ENCODE measurements at places on chromosomes 2 and 18. TPM values are rescaled to one million over a fixed set of nuclear protein-coding genes. Genes with fewer than 3 reads are reported as not detected.

Gene GAL3ST2
- 0.19 TPM for total RNA-seq

Gene TFCP2L1
- 3.0 TPM for total RNA-seq

Gene STAT4
- total RNA-seq: 2.1 TPM

Gene KCNE4
- 2.5 TPM for total RNA-seq

Gene HOXD1
- total RNA-seq: 7.7 TPM

DNA sequence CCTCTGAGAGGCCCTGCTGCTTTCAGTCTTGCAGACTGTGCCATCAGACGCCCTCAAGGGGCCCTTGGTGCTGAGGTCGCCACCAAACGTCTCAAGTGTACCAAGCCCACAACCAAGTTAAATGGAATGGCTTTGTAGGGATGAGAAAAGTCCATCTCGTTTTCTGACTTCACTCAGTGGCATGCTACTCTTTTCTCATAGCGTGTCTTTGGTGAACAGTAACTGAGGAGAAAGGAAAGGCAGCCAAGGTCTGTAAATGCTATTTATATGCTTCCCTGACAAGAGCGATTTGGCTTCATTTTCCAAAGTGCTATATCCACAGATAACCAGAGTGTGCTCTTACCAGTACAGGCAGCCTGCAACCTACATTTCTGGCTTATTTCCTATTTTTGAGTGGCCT, 123.0 kb downstream of the MTX2 start:
- peaks cover 12% of the 10 kb centered on the region for H3K27me3 ChIP-seq
- no peak overlapping the region for H3K27ac ChIP-seq
- H3K4me1 ChIP-seq: peaks cover 20% of the 10 kb centered on the region
- no peak for DNase-seq
- H3K4me3 ChIP-seq: peak overlapping the region; percentile 18
- no peaks in the 10 kb centered on the region for H3K36me3 ChIP-seq

DNA sequence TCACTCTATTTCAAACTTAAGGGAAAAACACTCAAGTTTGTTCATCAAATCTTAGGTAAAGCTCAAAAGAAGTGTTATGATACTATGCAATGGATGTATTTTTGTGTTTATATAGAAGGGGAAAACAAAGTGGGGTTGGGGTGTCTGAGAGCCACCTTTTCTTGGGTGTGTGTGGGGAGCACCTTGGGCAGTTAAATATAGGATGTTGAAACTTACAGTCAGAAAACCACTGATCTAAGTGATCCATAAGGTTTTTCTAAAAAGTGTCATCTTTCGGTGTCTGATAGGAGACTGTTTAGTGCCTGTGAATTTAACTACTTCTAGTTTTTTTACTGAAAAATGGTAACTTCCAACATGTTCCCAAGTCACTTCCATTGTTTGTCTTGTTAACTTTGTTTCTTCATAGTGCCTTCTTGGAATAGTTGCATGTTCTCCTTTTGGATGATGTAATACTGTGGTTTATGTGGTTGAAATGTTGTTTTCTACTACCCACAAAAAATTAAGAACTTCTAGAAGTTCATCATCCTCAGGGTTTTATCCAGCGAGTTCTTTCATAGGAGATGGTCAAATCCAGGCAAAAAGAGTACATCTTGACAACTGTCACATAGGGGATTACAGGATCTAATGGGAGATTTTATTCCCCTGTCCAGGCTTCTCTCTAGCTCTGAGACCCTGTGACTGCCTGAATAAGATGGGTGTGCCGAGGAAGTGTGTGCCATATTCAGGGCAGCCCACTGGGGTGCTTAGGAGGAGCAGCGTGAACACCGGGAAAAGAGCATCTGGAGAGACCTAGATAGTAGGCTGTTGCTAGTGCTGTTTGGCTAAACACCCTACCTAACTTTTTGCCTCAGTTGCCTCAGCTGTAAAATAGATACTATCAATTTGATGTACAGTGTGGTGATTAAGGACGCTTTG, 46.2 kb downstream of the CAB39 start:
- H3K4me1 ChIP-seq: peaks cover 5% of the 10 kb centered on the region
- H3K36me3 ChIP-seq: peaks cover 16% of the 10 kb centered on the region
- no peak for DNase-seq
- H3K27ac ChIP-seq: no peak overlapping the region
- no peak overlapping the region for H3K4me3 ChIP-seq

DNA sequence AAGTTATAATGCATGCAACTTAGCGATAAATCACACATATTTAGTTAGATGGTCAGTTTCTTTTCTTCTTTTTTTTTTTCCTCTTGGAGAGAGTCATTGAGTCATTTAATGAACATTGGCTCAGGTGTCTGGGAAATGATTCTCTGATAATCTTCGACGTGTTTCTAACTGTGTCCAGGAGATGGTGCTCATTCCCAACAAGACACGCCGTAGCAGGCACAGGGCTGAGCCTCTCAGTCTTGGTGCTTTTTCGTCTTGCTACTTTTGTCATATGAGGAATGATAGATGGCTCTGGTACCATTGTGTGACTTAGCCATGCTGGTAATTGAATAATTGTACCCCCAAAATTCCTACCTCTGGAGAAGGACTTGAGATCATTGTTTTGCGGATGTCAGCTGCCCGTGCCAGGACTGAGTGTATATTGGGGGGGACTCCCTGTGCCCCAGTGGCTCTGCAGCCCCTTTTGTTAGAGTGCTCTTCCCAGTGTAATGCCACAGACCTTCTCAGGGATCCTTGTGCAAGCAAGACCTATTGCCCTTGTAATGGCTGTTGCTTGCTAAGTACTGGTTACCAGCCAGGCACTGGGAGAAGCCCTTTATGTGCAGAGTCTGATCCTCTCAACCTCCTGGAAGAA, 107.6 kb upstream of the CYRIA start:
- no peak overlapping the region for H3K4me3 ChIP-seq
- no peak overlapping the region for H3K27ac ChIP-seq
- H3K4me1 ChIP-seq: peaks cover 16% of the 10 kb centered on the region
- no peaks in the 10 kb centered on the region for H3K36me3 ChIP-seq
- peaks cover 14% of the 10 kb centered on the region for H3K27me3 ChIP-seq
- DNase-seq: no peak

DNA sequence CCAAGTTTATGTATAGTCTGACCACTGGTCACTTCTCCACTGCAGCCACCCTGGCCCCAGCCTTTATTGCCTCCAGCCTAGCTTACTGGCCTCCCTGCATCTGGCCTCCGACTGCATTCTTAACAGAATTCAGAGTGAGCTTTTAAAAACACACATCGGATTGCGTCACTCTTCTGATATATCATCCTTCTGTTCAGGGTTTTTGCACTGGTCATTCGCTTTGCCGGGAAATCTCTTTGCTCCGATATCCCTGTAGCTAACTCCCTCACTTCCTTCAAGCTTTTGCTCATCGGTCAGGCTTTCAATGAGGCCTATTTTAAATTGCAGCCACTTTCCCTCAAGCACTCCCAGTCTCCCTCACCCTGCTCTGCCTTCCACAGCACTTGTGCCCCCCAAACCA, 101.6 kb upstream of the DLX2 start:
- H3K4me3 ChIP-seq: no peak overlapping the region
- H3K27me3 ChIP-seq: peaks cover 2% of the 10 kb centered on the region
- H3K36me3 ChIP-seq: no peaks in the 10 kb centered on the region
- no peak for DNase-seq

GRCh38 chr2:24671230-24671629, 122.0 kb downstream of the PTRHD1 start:
- H3K4me3 ChIP-seq: no peak overlapping the region
- H3K27ac ChIP-seq: no peak overlapping the region
- no peaks in the 10 kb centered on the region for H3K27me3 ChIP-seq
- peaks cover 11% of the 10 kb centered on the region for H3K36me3 ChIP-seq
- peaks cover 5% of the 10 kb centered on the region for H3K4me1 ChIP-seq

GRCh38 chr2:62723253-62723652, 17.7 kb downstream of the EHBP1 start:
- H3K4me3 ChIP-seq: no peak overlapping the region
- H3K27me3 ChIP-seq: no peaks in the 10 kb centered on the region
- peaks cover 14% of the 10 kb centered on the region for H3K4me1 ChIP-seq
- peaks cover 40% of the 10 kb centered on the region for H3K36me3 ChIP-seq
- DNase-seq: no peak

DNA sequence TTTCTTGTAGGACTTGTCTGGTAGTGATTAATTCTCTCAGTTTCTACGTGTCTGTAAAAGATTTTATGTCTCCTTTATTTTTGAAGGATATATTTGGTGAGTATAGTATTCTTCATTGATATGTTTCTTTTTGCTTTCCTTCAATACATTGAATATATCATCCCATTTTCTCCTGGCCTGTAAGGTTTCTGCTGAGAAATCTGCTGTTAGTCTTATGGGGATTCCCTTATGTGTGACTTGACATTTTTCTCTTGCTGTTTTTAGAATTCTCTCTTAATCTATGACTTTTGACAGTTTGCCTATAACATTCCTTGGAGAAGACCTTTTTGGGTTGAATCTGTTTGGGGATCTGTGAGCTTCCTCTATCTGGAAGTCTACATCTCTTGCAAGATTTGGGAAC, 281.0 kb upstream of the MEIS1 start:
- H3K36me3 ChIP-seq: peaks cover 18% of the 10 kb centered on the region
- no peak overlapping the region for H3K27ac ChIP-seq
- no peak for DNase-seq
- no peaks in the 10 kb centered on the region for H3K27me3 ChIP-seq
- H3K4me3 ChIP-seq: no peak overlapping the region
